ENCODE measurements at places on chromosomes 2 and 18.

DNA sequence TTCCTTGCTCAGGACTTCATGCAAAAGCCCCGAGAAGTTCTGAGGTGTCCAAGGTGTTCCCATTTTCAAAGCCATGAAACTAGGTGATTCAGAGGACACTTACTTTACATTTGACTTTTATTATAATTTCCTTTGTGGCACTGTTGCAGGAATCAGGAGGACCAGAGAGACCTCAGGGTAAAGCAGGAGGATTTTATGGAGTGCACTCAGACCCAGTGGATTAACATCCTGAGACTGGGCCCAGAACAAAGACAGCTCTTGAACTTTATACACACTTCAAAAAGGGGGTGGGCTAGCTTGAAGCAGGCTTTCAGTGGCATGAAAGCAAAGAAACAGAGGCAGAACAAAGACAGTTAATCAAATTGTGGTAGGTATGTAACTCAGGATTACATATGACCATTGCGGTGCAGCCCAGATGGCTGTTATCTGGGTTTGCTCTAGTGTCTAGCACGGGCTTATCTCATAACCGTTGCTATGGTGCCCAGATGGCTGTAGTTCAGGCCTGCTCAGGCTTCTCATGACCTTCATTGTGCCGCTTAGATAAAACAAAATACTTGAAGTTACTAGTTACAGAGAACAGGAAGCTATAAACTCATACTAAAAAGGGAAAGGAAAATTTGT is 39.4 kb downstream of the TMEM182 start:
- no peak for DNase-seq

DNA sequence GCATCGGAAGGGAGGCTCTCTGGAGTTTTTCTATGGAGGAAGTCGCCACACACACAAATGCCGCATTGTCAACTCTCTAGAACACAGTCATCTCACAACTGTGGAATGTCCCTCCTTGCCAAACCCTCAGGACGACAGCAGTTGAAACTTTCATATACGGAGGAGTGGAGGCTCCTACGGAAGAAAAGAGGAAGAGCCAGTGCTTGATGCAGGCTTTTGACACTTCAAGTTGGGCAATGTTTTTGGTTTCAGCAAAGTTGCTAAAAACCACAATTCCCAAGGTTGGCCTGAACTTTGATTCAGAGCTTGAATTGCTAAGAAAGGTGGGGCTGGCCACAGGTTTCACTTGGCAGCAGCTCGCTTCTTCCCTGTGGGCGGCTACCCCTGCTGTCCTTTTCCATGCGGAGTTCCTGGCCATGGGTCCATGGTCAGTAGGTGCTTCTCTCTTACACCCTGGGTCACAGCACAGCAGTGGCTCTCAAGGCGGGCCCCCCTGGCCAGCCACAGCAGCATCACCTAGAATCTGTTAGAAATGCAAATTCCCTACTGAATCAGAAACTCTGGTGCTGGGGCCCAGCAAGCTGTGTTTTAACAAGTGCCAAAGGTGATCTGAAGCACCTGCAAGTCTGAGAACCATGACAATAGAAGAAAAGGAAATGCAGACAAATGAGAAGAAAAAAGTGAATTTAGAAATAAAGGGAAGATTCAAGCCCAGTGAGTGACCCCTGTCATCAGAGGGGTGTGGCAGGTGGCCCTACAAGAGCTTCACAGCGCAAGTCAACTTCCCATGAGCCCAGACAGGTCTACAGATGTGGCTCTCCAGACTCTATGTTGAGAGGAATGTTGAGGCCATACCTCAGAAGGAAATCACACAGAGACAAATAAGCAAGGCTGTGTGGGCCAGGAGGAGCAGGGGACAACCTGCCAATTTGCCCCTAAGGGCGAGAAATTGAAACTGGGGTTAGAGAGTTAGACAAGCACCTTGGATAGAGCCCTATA is 856.4 kb downstream of the RNF144A start:
- DNase-seq, result no peak

- DNase-seq, result no peak
These were observed 1317.5 kb upstream of the CELF4 start for GRCh38 chr18:38883111-38883510.

GRCh38 chr18:57223144-57223870 is 76.4 kb downstream of the BOD1L2 start:
- no peak for DNase-seq

- no peak for DNase-seq
These were observed 35.0 kb downstream of the SLC3A1 start for GRCh38 chr2:44310287-44310686.

GRCh38 chr2:85681776-85682175 is 12.4 kb upstream of the GNLY start:
- DNase-seq, result no peak

GRCh38 chr2:96864343-96865091 is 5.4 kb downstream of the SEMA4C start:
- DNase-seq, result no peak

GRCh38 chr2:201929281-201930026 is 104.2 kb upstream of the FZD7 start:
- no peak for DNase-seq

- no peak for DNase-seq
These were observed 133.9 kb downstream of the ATP9B start for GRCh38 chr18:79203017-79203605.

DNA sequence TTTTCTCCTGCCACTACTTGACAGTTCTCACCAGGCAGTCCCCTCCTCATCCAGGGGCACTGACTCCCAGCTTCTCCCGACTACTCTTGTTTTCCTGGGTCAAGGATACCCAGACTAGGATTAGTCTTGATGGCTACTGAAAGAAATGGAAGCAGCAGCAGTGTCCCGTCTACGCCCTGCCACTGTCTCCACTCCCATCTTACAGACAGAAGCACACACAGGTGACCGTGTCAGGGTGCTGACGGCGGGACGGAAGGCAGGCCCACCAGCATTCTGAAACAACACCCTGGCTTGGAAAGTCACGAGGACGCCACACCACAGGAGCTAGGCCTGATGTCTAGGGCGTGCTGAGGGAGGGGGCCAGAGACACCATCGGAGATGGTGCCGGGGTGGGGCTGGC is 82.9 kb downstream of the KCTD1 start:
- no peak for DNase-seq

DNA sequence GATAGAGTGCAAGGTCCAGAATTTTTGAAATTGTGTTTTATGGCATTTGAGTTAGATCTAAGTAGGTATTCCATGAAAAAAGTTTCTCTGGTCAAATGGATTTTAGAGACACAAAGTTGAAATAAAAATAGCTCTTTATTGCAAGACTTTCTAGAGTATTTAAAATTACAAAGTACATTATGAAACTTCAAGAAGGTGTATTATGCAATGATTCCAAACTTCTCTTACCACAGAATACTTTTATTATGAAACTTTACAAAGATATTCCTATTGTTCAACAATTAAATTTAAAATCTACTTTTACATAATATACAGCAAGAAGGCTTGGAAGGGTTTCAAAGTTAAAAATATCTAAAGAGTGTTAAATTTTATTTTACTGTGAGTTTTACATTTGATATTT is 65.9 kb downstream of the CALCRL start:
- no peak for DNase-seq

- DNase-seq, result no peak
These were observed 56.7 kb downstream of the ZEB2 start for GRCh38 chr2:144463266-144463665.

DNA sequence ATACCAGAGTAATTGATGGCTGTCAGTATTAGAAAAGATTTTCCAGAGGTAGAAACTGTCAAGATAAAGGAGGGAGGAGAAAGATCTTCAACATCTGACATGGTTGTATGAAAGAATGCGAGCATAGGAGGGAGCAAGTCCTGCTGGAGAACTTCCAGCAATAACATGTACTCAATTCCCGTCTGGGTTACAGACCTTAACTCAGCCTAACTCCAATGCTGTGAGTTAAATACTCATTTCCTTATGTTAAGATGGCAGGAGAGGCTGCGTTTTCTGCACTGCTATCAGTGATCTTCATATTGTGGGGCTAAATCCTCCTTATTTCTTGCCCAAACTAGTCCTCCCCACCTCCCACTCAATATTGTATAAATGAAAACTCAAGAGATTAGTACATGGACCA is 6.7 kb upstream of the CERS6 start:
- DNase-seq, result no peak

- no peak for DNase-seq
These were observed 98.9 kb downstream of the CSRNP3 start for GRCh38 chr2:165568361-165568760.

GRCh38 chr2:96495982-96496629 is 9.1 kb downstream of the NEURL3 start:
- no peak for DNase-seq

GRCh38 chr18:56197241-56197859 is 441.0 kb downstream of the TXNL1 start:
- no peak for DNase-seq

- DNase-seq, result no peak
These were observed 121.7 kb upstream of the PPP1CB start for GRCh38 chr2:28629910-28630309.

GRCh38 chr18:57748770-57749603 is 54.1 kb downstream of the ATP8B1 start:
- DNase-seq, result peak; percentile 44

All from NCI-H1930 (cell line).